Spinal cord (tissue), 10 donors: ENCODE measurements at places on chromosomes 1 and 21. TPM values are rescaled to one million over a fixed set of nuclear protein-coding genes. Genes with fewer than 3 reads are reported as not detected.
A peak's percentile ranks its signal among the peaks of the same experiment; 100 is the strongest.

Gene BRINP3
- 86.6 TPM for total RNA-seq

- H3K4me1 ChIP-seq: no peaks in the 10 kb centered on the region
- H3K27ac ChIP-seq: no peak overlapping the region
- no peaks in the 10 kb centered on the region for H3K27me3 ChIP-seq
- no peak overlapping the region for H3K4me3 ChIP-seq
- no peak for DNase-seq
Observed at GRCh38 chr1:70438529-70438928, 27.5 kb downstream of the CTH start.

DNA sequence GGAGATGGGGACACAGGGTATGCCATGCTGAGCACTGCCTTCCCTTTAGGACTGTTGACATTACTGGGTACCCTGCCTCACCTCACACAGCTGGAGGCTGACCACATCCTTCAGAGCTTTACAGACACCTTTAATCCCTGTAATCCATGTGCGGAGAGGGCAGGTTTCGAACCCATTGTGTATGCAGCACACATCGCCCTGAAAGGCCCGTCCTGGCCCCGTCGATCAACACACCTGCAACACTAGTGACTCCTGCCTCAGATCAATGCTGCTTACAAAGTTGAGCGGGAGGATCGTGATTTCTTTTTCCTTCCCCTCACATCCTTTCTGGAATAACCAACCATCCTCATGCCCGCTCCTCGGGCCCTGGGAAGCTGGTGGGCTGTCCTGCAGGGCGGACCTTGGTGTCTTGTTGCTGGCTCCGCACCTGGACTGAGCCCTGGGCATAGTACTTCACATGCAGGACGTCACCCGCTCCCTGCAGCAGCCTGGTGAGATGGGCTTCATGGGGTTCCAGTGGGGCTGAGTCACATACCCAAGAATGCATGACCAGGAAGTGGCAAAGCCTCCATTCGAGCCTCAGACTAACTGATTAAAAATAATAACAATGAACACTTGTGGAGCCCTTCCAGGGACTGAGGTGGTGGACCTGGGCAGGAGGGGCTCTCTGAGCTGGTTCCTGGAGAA lies 403.6 kb downstream of the PTPRU start:
- no peaks in the 10 kb centered on the region for H3K4me1 ChIP-seq
- no peak overlapping the region for H3K27ac ChIP-seq
- DNase-seq: no peak
- H3K27me3 ChIP-seq: no peaks in the 10 kb centered on the region
- no peak overlapping the region for H3K4me3 ChIP-seq
- H3K36me3 ChIP-seq: no peaks in the 10 kb centered on the region

Gene DMBX1
- 0.10 TPM for total RNA-seq

DNA sequence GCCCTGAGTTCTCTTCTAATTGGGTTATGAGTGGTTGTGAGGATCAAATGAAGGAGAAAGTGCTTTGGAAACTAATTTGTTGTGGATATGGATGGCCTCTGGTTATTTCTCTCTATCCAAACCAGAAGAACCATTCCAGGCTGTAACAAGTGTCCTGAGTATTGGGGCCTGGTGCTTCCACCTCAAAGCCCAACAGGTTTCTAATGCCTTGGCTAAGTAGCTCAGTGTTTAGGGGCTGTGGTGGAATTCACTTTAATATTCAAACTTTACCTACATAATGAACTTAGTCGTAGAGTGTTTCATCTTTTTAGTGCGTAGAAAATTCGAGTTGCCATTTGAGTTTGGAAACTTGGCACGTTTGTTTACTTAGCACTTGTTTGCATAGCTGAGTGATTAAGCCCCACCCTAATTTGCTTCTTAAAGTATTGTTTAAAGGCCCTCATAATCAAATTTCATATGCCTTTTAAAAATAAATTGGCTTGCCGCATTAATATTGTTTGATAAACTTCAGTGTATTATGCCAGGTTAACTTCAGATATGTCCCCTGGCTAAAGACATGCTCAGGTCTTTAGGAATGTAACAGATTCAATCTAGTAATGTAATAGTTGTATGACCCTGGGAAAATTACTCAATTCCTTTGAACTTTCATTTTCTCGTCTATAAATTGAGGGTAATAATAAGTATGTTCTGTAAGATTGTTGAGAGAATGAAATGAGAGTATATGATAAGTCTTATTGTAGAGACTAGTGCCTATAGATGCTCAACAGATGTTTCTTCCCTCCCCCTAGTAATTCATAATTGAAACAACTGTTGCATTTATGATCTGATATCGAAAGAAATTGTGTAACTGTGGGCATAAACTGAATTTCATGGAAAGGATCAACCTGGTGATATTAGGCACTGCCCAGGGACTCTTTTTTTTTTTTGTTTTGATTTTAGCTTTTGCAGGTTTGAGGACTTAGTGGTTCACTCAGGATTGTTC lies 1.6 kb downstream of the AGO4 start:
- H3K36me3 ChIP-seq: no peaks in the 10 kb centered on the region
- no peaks in the 10 kb centered on the region for H3K27me3 ChIP-seq
- peaks cover 13% of the 10 kb centered on the region for H3K4me1 ChIP-seq
- peak overlapping the region; percentile 61 for H3K27ac ChIP-seq
- H3K4me3 ChIP-seq: peak overlapping the region; percentile 57

DNA sequence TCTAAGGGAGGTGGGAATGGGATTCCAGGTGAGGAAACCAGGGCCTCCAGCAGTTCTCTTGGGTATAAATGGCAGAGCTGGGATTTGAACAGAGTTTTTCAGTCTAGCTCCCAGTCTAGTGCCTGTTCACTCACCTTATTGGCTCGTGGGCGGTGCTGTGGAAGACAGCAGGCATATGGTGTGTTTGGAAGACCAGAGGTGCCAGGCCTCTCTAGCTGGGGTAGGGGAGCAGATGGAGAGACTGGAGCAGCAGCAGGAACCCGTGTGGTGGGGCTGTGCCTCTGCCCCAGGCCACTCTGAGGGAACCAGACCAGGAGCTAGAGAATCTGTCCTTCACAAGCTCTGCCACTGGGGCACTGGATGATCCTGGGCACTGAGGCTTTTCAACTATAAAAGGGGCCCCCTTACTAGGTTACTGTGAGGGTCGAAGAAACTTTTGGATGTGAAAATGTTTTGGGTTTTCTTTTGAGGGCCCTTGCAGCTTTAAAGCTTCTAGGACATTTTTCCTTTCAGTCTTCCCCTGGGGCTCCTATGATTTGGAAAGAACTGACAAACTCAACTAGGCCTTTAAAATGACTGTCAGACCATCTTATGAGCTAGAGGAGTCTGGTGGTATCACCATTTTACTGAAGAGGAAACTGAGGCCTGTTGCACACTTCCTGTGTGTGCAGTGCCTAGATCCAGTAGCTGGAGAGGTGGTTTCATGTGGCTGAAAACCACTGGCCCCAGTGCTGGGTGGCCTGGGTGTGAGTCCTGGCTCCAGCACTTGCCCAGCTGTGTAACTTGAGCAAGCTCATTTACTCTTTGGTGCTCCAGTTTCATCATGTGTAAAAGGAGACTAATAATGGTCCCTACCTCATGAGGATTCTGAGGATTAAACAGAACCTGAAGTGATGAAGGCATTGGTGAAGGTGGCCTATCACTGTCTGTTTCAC lies 6.1 kb downstream of the DMRTB1 start:
- no peaks in the 10 kb centered on the region for H3K27me3 ChIP-seq
- H3K36me3 ChIP-seq: no peaks in the 10 kb centered on the region

Gene KRTAP7-1
- not detected for total RNA-seq
